Fibroblast of the aortic adventitia (primary cell): ENCODE measurements at places on chromosomes 4 and X. TPM values are rescaled to one million over a fixed set of nuclear protein-coding genes. Genes with fewer than 3 reads are reported as not detected.
A peak's percentile ranks its signal among the peaks of the same experiment; 100 is the strongest.

The TMPRSS11A gene
- under 0.01 TPM in 1 of 2 replicates, not detected in the other for total RNA-seq

- DNase-seq = peak; percentile 19
Observed at GRCh38 chr4:84803720-84804119, 162.8 kb downstream of the WDFY3 start.

- no peak for DNase-seq
Observed at GRCh38 chrX:100926453-100926852, 2.3 kb downstream of the XKRX start.

DNA sequence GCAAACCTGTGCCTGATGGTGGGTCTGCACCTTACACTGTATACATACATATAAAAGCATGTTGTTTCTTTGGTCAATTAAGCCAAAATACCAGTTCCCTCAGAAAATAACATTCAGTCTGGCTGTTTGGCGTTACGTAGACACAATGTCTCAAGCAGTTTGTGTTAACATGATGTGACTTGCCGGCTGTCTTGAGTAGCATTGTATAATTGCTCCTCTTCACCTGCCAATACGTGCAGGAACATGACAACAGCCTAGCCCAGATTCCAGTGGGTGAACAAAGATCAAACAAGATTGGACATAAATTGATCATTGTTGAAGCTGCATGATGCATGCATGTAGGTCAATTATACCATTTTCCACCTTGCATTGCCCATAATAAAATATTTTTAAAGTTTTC lies 102.3 kb downstream of the F11 start:
- no peak for DNase-seq

DNA sequence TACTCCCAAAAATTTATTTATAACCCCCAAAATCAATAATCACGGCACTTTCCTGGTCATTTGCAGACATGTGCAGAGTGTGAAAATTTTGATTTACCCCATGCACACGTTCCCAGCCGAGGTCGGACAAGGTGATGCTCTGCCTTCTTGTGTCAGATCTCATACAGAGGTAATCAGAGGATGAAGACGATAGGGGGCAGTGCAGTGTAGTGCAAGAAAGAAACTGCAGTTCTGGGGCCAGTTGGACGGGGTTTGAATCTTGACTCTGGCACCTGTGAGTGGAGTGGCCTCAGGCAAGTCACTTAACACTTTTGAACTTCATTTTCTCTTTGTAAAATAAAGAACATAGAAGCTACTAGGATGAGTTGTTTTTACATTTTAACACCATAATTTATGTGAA lies 88.4 kb downstream of the FRMPD3 start:
- peak; percentile 65 for DNase-seq

- no peak for DNase-seq
Observed at GRCh38 chrX:65203545-65203944, 227.3 kb upstream of the ZC4H2 start.

- DNase-seq = no peak
Observed at GRCh38 chr4:6681191-6681590, 12.5 kb upstream of the S100P start.

DNA sequence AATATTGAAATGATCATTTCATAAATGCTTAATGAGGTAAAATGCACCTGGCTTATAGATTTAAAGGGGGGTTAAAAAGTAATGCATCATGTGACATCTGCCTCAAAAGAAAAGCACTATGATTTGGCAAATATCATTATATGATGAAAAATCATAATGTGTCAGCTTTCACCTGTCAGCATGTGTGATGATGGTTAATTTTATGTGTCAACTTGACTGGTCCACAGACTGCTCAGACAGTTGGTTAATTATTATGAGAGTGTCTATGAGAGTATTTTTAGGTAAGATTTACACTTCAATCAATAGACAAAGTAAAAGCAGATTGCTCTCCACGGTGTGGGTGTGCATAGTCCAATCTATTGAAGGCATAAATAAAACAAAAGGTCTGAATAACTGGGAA lies 1986.7 kb downstream of the PCDH7 start:
- DNase-seq = no peak

DNA sequence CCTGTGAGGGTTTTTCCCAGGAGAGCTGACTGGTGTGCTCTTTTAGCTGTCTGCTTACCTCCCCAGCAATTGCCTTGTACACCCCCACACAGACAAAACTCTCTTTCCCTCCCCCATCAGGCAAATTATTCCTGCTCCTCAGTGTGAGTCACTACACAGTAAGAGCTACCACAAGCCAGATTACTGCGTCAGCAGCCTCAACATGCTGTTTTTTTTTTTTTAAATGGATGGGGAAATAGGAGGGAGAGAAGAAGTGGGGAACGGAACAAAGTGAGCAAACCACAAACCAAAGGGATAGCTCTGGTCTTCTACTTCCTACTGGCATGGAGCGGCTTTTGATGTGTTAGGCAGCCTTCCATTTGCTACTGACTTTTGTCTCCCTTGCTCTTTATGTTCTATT lies 107.5 kb upstream of the ACSL4 start:
- peak; percentile 93 for DNase-seq

DNA sequence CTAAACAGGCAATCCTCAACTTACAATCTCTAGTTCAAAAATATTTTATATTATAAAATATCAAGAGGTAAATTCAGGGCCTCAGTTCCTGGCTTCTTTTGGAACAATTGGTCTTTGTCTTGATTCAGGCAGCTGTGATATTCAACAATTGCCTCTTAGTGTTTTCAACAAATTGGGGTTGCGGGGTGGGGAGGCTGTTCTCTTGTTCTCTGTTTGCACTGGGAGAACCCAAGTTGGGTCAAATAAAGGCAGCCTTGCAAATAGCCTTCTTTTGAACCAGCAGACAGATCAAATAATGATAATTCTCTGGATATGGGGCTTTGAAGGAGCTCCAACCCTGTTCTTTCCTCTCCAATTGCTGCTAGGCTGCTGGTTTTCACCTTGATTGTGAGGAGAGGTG lies 142.5 kb downstream of the COL4A5 start:
- no peak for DNase-seq

The SLC7A11 gene
- 21.8 and 118 TPM in 2 replicates for total RNA-seq

- DNase-seq = peak; percentile 24
Observed at GRCh38 chr4:6884341-6884870, 25.2 kb upstream of the TBC1D14 start.

GRCh38 chrX:7330971-7331746 lies 183.2 kb upstream of the PUDP start:
- DNase-seq = peak; percentile 96

DNA sequence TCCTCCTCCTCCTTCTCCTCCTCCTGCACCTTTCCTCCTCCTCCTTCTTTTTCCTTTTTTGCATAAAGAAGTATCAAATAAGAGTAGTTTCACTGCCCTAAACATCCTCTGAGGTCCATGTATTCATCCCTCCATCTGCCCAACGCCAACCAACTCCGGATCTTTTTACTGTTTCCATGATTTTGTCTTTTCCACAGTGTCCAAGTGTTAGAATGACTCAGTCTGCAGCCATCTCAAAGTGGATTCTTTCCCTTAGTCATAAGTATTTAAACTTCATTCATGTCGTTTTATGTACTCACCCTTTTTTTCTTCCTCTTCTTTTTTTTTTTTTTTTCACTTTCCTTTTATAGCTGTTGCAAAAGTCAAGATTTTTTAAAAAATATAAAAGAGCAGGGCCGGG lies 12.9 kb downstream of the CSF2RA start:
- DNase-seq = no peak

DNA sequence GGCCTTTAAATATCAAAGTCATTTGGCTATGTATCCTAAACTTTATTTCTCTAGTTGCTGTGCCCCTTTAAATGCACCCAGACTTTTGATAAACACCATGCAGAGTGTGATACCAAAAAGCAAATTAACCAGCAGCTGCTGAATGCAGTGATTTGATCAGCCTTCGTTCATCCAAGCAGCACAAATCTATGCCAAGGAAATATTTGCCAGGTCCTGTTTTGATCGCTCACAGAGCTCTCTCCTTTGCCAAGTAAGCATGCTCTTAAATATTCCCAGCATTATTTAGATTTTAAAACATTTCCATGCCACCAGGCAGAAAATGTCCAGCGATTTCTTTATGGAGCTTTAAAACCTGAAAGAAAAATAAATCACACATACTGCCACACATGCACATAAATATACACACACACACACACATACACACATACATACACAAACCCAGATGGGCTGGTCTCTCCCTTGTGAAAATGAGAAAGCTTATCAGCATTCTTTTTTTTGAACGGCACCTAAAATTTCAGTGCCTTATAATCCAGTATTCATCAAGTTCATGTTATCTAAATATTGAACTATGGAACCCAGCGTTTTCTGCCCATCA lies 35.7 kb downstream of the BTC start:
- DNase-seq = no peak

GRCh38 chr4:124209211-124209610 lies 503.3 kb downstream of the ANKRD50 start:
- DNase-seq = no peak

DNA sequence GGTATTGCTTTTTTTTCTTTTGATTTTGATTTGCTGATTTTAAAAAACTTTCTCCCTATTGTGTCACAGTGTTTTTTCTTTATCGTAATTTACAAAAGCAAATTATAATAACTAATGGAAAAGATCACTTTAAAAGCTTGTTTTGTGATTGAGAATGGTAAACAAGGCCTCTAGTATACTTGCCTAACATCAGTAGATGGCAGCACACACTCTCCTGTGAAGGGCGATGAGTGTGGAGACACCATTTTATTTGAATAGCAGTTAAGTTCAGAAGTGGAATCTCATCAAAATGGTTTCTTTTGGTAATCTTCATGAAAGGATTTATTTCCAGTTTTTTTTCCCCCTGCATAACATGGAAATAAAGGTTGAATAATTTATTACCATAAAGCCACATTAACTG lies 72.3 kb downstream of the PAK3 start:
- no peak for DNase-seq

DNA sequence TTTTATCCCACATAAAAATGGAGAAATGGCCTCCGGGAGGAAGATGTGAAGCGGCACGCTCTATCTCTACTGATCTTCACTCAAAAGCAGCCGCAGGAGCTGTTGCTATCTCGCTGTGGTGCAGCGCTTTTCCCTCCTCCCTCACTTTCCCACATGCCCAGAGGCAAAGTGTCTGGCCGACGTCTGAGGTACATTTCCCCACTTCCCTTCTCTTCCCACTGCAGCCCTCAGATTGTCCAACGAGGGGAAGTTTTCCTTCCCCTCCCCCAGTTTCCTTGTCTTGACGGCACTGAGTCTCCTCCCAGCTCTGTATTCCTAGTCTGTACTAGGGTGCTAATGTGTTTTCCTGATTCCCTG lies 660 bp upstream of the COL25A1 start:
- DNase-seq = no peak

- no peak for DNase-seq
Observed at GRCh38 chr4:15018361-15018760, 16.1 kb downstream of the CPEB2 start.

DNA sequence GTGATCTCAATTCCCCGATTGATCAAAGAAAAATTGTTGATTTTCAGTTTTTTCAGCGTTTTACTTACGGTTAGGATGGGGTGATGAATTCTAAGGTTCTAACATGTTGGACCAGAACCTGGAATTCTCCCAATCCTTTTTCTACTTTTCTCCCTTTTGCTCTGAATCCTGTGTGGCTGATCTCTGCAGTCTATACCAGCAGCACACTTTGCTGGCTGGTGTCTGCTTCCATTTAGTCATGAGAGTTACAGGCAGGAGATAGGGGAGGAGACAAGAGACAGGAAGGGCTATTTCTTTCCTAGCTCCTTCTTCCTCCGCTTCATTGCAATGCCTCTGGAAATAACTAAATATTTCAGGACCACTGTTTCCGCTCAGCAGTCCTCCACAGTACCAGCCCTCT lies 623.9 kb downstream of the CENPC start:
- no peak for DNase-seq

The BST1 gene
- total RNA-seq = 19.7 and 54.9 TPM in 2 replicates

DNA sequence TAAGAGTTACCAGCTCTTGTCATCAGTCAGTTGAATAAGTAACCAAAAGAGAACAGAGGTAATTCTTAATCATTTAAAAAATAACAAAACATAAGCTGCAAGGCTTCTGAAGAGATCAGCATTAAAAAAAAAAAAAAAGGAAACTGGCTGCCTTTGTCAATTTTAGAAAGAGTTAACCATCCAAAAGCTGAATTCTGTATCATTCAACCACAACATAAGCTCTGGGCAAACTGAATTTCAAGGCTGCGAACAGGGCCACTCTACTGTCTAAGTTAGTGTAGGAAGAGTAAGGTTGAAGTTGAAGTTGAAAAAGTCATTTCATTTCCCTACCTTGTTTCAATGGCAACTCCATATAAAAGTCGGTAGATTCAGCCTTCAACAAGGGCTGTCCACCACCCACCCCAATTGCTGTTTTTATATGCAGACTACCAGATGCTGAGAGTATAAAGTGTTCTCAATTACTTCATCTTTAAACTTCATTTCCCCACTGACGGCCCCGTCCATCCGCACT lies 1.1 kb upstream of the LIN54 start:
- DNase-seq = peak; percentile 16

DNA sequence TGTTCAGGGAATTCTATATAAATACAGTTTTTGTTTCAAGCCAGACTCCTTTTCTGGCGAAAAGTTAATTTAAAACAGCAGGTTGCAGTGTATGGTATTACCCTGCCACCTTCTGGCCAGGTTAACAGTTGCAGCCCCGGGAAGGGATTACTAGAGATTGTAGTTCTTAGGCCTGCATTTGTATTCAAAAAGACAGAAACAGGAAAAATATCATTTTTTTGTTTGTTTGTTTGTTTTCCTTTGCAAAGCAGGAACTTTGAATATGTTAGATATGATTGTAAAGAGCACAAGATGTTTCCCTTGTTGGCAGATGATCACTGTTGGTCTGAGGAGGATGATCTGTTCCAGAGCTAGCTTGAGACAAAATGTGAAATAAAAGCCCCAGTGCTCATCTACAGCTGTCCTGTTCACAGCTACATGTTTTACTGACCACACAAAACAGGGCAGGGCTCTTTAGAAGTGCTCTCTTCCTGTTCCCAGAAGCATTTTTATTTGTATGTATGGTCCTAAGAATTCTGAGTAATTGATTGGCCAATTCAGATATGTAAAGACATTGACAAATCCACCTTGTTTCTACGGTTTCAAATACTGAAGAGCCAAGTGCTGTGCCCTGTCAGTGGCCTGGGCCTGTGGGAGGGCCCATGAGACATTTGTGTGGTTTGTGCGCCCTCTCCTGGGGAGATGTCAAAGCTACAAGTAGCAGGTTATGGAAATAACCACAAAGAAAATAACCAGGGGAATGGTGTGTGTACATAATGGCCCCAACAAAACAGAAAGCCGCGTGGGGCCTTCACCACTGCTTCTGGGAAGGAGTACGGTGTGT lies 57.9 kb downstream of the CLDN22 start:
- DNase-seq = peak; percentile 79

The KLHL13 gene
- total RNA-seq = 0.82 and 7.2 TPM in 2 replicates

The CXCL11 gene
- total RNA-seq = not detected in 2 replicates

The CTAG1A gene
- total RNA-seq = not detected in 2 replicates
